ENCODE measurements at places on chromosomes 6 and 20.
A peak's percentile ranks its signal among the peaks of the same experiment; 100 is the strongest.

DNA sequence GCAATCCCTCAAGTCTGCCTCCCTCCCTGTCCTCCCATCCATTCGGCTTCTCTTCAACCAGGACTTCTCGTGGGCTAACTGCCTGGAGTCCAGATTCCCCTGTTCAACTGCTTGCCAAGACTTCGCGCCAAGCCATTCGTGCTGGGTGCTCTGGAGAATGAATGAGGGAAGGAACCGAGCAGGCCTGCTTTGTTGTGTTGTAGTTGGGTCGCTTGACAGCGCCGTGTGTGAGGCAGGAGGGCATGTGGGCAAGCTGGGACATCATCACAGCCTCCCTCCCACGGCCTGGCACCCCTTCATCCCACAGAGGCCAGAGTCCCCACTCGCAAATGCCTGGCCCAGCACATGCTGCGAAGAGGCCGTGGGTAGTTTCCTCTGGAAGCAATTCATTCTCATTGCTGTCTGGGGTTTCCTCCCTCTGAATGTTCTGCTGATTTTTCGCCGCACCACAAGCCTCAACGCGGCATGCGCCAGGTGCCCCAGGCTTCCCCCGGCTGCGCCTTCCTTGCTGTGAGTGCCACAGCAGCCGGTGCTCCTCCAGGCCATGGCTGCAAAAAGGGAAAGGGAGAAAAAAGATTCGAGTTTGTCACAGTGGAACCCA is 336.0 kb downstream of the QKI start:
- DNase-seq, result no peak

DNA sequence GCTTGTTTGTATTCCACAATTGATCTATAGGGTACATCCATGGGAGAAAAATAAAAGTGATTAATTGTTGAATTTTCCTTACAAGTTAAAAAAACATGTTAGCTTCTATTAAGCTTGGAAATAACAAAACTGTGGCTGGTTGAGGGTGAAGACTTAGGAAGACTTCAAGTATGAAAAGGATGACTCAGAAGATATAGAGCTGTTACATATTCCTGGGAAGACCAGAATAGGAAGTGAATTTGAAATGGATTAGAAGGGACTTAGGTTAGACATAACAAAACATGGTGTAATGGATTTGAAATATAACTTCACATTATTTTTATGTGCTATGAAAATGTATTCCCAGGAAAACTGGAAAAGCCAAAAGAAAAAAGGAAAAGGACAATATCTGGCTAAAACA is 732.2 kb downstream of the HDGFL1 start:
- DNase-seq, result no peak

- DNase-seq, result no peak
These were observed 99.7 kb upstream of the STMND1 start for GRCh38 chr6:17002123-17002522.

DNA sequence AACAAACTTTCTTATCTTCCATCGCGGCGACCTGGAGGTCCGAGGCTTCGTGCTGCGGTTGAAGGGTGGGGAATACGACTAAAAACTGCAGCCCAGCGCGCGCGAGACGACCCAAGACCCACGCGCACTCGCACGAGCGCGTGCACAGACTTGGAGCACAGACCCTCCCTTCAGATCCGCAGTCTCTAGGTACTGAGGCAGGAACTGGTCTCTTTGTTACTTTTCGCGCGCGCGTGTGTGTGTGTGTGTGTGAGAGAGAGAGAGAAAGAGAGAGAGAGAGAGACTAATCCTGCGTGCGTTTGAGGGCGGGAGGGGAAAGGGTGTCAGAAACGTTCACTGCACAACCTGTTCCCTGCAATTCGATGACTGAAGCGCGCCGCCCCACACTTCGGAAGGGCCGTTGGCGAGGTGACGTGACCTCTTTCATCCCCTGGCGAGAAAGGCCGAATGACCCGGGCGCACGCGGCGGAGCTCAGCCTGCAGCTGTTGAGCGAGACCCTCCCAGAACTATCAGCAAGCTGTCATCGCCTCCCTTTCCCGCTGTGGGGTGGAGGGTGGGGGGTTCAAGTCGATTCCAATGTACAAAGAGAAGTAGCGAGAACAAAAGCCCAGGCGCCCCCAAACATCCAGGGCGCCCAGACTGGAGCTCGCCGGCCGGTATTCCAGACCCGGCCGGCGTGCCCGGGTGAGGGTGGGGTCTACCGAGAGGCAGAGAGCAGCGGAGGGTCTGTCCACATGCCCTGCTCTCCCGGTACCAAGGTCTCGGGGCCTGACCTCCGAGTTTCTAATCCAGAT is 1.5 kb upstream of the TUBB2B start:
- peak; percentile 39 for DNase-seq

GRCh38 chr20:50245498-50246366 is 55.1 kb downstream of the CEBPB start:
- DNase-seq, result no peak

DNA sequence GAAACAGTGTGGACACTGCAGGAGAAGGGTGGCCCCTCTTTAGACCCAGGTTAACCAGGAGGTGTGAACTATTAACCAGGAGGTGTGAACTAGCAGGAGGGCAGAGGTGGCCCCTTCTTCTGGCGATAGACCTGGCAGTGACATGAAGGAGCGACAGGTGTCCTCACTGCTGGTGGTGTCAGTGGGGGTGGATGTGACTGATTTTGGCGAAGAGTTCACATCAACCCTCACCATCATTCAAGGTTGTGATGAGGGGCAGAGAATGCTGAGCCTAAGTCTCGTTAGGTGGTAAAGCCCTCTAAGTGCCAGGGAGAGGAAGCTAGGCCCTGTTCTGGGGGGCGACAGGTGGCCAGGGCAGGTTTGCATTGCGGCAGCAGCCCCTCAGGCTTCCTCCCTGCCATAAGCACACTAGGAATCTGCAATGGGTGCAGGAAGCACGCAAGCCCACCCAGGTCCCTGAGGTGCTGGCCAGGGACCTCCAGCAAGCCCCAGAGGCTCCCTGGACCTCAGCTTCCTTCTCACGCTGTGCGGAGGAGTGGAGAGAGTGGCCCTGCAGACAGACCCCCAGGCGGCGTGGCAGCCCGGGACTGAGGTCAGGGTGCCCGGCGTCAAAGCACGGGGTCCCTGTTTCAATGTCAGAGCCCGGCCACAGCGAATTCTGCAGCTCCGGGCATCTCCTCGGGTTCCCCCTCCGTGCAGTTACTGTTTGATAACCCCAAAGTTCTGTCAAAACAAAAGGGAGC is 13.7 kb downstream of the NPEPL1 start:
- no peak for DNase-seq

- DNase-seq, result peak; percentile 1
These were observed 143.4 kb upstream of the RPS6KA2 start for GRCh38 chr6:166770216-166771116.

DNA sequence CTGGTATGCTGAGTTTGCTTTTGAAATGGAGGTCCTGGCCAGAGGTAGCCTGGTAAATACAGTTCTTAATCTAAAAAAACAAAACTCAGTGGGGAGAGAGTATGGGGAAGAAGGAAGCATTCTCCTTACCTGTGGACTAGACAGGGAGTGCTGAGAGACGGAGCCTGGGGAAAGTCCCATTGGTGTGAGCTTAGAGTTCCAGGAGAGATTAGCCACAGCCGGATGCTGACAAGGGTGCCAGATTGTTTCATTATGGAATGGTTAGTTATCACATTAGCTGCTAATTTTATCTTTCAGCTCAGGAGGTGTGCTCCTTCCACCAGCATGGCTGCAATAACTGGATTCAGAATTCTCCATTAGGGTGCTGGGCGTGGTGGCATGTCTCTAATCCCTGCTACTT is 75.9 kb downstream of the RREB1 start:
- no peak for DNase-seq

- DNase-seq, result peak; percentile 52
These were observed 117.8 kb downstream of the RTN4IP1 start for GRCh38 chr6:106511288-106512047.

DNA sequence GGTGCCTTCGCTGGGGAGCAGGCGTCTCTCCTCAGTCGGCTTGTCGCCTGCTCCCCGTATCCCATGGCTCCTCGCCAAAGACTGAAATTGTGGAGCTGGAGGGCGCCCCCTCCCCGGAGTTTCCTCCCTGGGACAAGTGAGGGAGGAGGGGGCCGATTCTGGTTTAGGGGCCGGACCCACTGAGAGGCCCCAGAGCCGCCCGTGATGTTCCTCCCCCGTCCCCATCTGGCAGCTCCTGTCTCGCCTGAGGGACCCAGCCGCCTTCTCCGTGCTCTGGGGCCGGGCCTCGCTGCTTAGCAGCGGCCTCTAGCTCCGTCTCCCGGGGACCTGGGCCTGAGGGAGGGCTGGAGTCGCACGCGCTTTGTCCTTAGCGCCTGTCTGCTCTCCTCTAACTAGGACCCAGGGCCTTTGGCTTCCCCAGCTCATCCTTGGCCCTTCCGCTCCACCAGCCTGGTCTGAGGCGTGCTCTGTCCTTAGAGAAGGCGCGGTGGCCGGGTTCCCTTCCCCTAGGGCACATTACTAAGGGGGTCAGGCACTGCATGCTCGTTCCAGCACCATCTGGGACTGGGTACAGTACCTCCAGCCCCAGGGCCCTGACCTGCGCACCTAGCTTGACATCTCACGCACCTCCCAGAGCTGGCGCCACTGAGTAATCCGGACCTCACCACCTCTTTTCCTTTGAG is 29.7 kb downstream of the SLC12A5 start:
- DNase-seq, result no peak

DNA sequence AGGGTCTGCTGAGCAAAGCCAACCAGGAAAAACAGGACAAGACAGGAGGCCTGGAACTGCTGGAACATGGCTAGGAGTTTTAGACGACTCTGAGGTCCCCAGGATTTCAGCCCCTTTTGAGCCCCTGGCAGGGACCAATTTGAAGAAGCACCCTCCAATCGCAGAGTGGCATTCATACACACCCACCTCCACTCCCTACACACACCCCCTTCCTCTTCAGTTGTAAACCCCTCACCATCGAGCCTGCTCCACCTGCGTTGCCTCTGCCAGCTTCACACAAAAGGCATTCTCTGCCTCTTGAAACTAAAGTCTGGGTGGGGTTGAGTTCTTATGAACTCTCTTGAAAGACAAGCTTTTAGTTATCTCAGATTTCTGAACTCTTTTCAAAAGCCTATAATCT is at the start of gene GPX6:
Gene GPX6 (minus strand): TSS at position 118 of the 400 bp plus-strand sequence. CDS start 50 bp downstream, at position 68.
- no peak for DNase-seq

DNA sequence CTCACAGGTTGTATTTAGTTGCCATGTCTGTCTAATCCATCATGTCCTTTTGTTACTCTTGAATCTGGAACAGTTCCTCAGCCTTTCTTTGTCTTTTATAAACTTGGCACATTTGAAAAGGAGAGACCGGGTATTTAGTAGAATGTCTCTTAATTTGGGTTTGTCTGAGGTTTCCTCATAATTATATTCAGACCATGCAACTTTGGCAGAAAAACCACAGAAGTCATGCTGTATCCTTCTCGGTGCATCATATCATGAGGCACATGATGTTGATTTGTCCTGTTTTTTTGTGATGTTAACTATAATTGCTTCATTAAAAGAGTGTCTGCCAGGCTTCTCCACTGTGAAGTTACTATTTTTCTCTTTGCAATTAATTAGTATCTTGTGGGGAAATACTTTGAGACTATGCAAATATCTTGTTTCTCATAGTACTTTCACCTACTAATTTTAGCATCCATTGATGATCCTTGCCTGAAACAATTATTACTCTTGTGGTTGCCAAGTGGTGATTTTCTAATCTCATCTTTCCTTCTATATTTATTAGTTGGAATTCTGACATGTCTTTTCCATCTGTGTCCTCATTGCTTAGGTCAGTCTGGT is 837.3 kb downstream of the DHX35 start:
- DNase-seq, result no peak

- no peak for DNase-seq
These were observed 12.7 kb upstream of the EFHC1 start for GRCh38 chr6:52407467-52407866.

GRCh38 chr6:100188754-100189153 is 194.7 kb upstream of the MCHR2 start:
- no peak for DNase-seq

DNA sequence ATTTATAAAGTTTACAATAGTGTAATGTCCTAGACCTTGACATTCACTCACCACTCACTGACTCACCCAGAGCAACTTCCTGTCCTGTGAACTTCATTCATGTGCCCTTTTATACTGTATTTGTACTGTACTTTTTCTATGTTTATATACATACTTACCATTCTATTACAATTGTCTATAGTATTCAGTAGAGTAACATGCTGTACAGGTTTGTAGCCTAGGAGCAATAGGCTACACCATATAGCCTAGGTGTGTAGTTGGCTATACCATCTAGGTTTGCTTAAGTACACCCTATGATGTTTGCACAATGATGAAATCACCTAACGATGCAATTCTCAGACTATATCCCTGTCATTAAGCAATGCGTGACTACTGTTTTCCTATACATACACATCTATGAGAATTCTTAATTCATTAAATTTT is 17.5 kb downstream of the EDEM2 start:
- DNase-seq, result no peak

DNA sequence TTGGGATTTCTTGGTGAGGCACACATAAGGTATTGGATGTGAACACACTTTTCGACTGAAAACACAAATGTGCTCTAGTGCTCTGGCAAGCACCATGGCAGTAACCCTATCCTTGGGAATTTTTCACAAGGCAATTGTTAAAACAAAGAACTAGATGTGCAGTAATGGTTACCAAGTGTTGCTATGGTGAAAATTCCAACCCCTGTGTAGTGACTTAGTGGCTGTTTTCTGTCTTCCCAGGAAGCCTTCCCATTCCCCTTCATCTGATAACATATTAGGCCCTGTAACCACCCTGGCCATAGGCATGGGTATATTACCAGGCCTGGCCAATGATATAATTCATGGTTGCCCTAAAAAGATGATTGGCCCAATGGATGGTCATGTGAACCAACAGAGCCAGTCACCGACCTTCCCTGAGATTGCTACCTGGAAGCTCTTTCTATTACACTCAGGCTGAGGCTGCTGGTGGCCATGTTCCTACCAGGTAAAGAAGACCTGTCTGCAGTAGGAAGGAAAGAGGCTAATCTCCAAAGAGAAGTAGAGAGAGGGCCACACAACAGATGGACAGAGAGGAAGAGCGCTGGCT is 4.1 kb downstream of the C20orf202 start:
- no peak for DNase-seq

- DNase-seq, result no peak
These were observed 154.6 kb downstream of the CDKAL1 start for GRCh38 chr6:20688710-20689500.

DNA sequence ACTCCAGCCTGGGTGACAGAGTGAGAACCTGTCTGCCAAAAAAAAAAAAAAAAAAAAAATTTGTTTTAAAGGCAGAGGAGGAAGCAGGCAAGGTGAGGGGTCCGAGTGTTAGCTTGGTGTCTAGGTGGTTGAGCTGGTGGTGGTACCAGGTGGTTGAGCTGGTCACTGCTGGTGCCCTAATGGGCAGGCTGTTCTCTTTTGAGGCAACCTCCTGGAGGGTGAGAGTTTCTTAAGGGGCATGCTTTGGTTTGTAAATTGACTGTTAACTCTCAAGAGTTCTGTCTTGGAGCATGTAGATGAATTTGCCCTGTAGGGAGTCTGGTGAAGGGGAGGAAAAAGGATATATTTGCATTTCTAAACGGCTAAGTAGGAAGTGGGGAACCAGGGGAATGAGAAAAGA is 52.7 kb downstream of the BANF2 start:
- no peak for DNase-seq

Data from activated CD4-positive, alpha-beta T cell treated with anti-CD3 and anti-CD28 coated beads, Interleukin-2, amount 50 U/mL, for 48 hours (primary cell).